Esophagus squamous epithelium (tissue), 5 donors: ENCODE measurements at places on chromosomes 6 and 20. TPM values are rescaled to one million over a fixed set of nuclear protein-coding genes. Genes with fewer than 3 reads are reported as not detected.

GRCh38 chr6:106883808-106884262 lies 90.7 kb downstream of the CD24 start:
- no peak for DNase-seq

GRCh38 chr6:45775026-45775697 lies 240.5 kb downstream of the CLIC5 start:
- DNase-seq, result no peak

DNA sequence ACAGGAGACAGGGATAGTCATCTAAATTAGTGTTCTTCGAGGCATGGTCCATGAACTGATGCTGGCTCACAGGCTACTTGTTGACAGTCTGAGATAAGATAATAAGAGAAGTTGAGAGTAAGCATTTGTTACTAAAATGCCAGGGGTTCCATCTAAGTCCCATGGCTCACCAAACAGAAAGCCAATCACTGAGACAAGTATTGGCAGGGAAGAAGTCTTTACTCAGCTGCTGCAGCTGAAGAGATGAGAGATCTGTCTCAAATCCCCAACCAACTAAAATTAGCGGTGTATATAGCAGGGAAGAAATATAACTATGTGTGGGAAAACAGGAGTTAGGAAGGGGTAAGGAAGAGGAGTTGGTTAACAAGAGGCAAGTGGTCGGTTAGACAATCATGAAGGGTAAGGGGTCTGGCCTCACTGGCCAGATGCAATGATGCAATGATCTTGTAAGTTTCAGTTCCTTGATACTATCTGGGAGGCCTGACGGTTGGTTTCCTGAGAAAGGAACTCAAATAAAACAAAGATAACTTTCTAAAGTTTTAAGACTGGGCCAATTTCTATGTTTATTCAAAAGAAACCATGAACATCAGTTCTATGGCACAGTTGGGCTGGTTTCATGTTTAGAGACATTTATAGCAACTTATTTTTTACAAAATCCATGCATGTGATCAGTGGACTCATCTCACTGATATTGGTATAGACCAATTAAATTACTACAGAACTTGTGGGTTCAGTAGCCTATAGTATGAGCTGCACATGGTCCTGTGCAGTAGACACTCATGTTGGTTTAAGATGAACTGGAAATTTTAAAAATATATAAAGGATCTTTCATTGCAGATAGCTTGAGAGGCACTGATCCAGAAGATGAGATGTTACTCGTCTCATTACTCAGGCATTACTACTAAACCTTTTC lies 9.9 kb upstream of the HEBP2 start:
- no peak for DNase-seq

GRCh38 chr6:88763160-88763559 lies 200.3 kb downstream of the RNGTT start:
- no peak for DNase-seq

GRCh38 chr6:38159596-38159995 lies 340.1 kb downstream of the ZFAND3 start:
- DNase-seq, result no peak

LCA5 gene
- 1.3 TPM for total RNA-seq

DNA sequence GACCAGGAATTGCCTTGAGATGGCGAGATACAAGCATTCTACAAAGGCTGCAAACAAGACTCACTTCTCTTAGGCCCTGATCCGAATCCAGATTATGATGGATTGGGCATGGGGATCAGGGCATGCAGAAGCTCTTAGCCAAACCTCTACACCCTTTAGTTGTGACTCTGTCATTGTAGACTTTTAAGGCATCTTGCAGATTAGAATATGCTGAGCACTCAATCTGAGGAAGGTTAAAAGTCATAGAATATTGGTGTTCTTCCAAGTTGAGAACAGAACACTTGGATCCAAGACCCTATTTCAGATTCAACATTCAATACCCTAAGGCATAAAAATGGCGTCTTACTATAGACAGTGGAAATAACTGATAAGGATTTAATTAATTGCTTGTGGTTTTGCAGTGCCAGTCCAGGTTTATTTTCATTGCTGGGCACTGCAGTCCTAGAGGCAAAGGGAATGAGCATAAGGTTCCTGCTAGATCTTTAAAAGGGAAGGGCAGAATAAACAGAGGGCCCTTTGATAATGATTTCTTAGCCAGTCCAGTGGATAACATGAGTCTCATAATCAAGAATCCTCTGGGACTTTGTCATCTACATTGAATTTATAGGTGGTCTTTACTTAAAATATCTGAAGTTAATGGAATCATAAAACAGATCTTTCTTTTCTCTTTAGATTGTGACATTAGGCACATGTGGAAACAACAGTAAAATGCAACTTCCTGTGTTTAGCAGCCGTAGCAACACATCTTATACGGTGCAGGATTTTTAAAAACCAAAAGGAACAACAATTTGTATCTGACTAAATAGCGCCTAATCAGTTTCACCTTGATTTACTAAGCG lies 17.6 kb downstream of the PHACTR2 start:
- DNase-seq, result no peak

GRCh38 chr6:100228437-100228833 lies 234.4 kb upstream of the MCHR2 start:
- no peak for DNase-seq

- DNase-seq, result no peak
These were observed 64.3 kb upstream of the SIRPG start for GRCh38 chr20:1721687-1722512.

TP53TG5 gene
- not detected for total RNA-seq

DNA sequence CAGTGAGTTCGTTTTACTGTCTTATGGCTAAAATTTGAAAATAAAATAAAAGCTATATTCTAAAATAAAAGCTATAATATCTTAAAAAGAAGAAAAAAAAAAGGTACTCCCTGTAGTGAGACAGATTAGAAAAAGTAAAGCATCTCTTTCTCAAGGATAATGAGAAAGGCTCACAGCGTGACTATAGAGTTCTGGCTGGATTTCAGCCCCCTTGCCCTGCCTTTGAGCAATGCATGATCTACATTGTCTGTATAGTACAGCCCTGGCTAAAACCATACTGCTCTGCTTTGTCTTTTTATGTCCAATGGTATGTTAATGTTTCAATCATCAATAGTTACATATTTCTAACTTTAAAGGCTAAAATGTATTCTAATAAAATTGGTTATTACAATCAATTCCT lies 91.2 kb downstream of the PRSS35 start:
- no peak for DNase-seq

EDN3 gene
- total RNA-seq, result 7.5 TPM

- DNase-seq, result no peak
These were observed 1.3 kb downstream of the BTBD3 start for GRCh38 chr20:11918981-11919380.

DNA sequence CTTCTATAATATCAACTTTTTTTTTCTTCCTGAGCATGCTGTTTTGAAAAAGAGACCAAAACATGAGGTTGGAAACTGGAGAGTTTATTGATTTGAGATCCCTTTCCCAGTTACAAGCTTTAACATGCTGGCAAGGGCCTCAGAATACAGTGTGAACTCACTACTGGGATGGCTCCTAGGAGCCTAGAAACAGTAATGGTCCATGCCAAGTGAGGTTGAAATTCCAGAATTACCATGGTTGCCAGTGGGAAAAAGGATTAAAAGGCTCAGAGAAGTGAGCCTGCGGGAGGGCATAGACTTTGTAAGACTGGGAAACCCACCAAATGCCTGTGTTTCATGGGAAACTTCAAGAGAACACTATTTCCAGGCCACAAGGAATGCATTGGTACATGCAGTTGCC lies 28.9 kb upstream of the SLC22A3 start:
- no peak for DNase-seq

- no peak for DNase-seq
These were observed 20.4 kb upstream of the DTNBP1 start for GRCh38 chr6:15682965-15683822.

DNA sequence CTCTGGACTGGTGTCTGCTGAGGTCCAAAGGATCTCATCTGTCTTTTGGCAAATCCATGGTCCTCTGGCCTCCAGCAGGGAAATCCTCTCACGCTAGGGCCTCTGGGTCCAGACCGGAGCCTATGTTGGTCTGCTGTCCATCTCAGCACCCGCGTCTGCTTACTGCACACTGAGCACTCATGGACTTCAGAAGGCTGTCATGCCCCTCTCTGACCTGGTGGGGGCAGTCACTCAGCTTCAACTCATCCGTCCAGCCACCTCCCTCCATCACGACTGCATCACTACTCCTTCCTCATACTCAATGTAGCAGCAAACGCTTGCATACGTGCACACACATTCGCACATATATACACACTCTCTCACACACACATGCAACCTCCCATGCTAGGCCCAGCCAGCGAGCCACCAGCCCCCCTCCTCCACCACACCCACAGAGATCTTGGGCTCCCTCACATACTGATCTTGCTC lies 33.3 kb downstream of the GABRR2 start:
- DNase-seq, result no peak

DNA sequence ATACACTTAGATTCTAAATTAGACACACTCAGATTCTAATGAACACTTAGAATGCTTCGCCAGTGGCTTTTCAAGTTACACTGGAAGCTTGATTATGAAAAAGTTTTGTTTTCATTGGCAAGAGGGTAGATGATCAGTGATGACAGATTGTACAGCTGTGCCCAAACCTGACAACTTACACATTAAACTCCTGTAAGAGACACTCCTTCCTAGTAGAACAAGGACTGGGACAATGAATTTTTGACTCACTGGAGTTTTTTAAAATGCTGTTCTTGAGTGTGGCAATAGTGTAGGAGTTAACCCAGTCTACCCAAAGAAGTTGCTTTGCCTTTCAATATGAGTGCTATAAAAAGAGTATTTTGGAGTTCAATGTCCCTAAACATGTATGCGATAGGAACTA lies 140.8 kb downstream of the SLC16A10 start:
- no peak for DNase-seq

C4A gene
- 11.8 TPM for total RNA-seq

BEND6 gene
- 1.1 TPM for total RNA-seq

- no peak for DNase-seq
These were observed 22.2 kb upstream of the POU3F2 start for GRCh38 chr6:98812220-98812619.

- DNase-seq, result no peak
These were observed at the start of gene PPP1R14C for GRCh38 chr6:150142670-150143515. TSS of gene PPP1R14C (plus strand) at chr6:150143044. CDS start at chr6:150143193, 149 bp downstream.

FAM209A gene
- total RNA-seq, result not detected

SSTR4 gene
- not detected for total RNA-seq

GRCh38 chr6:51866867-51867266 lies 220.5 kb downstream of the PKHD1 start:
- no peak for DNase-seq

DNA sequence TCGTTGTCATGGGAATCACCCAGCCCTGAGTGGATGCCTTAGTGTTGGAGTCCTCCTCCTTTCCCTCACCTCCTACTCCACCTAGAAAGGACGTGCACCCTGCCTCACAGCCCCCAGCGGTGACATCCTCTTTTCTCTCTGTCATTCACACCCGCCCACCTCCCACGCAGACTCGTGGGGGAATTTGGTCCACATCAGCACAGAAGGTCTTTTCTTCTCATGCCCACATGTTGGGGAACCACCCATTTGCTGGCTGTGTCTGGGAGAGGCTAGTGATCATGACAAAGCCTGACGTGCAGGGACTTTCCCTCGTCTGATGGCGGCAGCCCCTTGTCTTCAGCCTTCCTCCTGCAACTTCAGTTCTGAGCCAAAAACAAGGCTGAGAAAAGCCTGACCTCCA lies 96.0 kb upstream of the CNKSR3 start:
- DNase-seq, result no peak

DNA sequence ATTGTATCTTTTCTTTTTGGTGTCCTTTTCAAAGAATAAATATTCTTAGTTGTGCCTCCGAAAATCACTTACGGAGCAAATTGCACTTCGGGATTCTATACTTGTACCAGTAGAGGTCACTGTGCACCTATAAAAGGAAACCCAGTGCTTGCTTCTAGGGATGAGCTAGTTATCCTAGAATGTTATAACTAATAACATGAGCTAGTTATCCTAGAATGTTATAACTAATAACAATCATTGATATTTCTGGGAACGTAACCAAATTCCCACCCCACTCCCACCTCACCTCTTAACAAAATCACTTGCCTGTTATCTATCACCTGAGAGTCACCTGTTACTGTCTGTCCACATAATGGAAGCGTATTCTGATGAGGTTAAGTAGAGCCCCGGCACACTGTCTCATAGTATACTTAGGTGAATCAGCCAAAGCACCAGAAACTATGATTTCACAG lies 126.9 kb upstream of the TIAM2 start:
- DNase-seq, result no peak

DNA sequence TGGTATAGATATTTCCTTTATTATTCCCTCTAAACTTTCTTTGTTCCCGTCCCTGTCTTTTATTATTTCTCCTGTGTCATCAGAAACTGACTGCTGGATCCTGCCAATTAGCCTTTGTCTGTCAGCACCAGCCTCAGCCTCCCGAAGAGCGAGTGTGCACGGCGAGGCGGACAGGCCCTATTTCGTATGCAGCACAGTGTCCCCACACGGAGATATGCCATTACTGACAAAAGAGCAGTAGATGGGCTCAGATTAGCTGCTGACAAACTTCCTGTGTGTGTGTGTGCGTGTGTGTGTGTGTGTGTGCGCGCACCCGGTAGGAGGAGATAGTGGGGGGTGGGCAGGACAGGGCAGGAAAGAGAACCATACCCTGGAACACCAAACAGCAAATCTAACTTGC lies 99.5 kb upstream of the ZFP64 start:
- DNase-seq, result no peak

GRCh38 chr6:52415917-52416628 lies 4.1 kb upstream of the EFHC1 start:
- DNase-seq, result no peak

PM20D2 gene
- 19.0 TPM for total RNA-seq

- DNase-seq, result no peak
These were observed 110.5 kb upstream of the CDYL start for GRCh38 chr6:4665489-4666417.

LGSN gene
- total RNA-seq, result not detected

LAMA2 gene
- 29.6 TPM for total RNA-seq

DNA sequence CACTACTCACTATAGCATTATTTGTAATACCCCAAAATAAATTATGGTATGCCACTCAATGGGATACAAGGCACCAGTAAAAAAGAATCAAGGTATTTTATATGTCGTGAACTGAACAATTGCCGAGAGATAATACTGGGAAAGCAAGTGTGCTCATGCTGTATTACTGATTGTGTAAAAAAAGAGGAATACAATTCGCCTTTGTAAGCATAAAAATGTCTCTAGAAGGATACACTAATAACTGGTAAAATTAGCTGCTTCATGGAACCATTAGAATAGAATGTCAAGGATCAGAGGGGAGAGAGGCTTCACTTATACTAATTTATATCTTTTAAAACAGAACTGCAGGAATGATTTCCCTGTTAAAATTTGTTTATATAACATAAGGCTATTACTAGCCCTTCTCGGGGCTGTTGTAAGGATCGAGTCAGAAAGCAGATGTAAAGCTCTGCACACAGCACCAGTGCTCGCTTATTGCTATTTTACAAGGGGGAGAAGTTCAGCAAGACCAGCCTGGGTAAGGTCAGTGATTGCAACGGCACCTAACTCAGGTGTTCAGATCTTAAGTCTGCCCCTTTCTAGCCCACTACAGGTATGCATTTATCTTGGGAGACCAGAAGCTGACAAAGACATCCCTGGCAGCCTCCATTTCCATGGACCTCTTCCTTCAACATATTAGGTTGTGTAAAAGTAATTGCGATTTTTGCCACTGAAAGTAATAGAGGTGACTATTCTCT lies 61.6 kb downstream of the MYH7B start:
- DNase-seq, result no peak

MCHR2 gene
- total RNA-seq, result not detected

PTPRT gene
- total RNA-seq, result under 0.01 TPM

GJA1 gene
- 73.1 TPM for total RNA-seq

GGTLC1 gene
- total RNA-seq, result not detected
